ENCODE measurements at places on chromosomes 5 and 9. TPM values are rescaled to one million over a fixed set of nuclear protein-coding genes. Genes with fewer than 3 reads are reported as not detected.
A peak's percentile ranks its signal among the peaks of the same experiment; 100 is the strongest.

ADAMTSL1 gene
- total RNA-seq, result not detected

CCNO gene
- 10.6 TPM for total RNA-seq

FOXE1 gene
- not detected for total RNA-seq

PCDHA1 gene
- total RNA-seq, result 0.07 TPM

ANKRD20A1 gene
- 0.10 TPM for total RNA-seq

SPINK4 gene
- total RNA-seq, result not detected

CDC25C gene
- total RNA-seq, result 10.8 TPM

FOXI1 gene
- not detected for total RNA-seq

PPP2CA gene
- 317 TPM for total RNA-seq

CDC14B gene
- 9.3 TPM for total RNA-seq

PCDHGC3 gene
- total RNA-seq, result 31.7 TPM

ABCA1 gene
- total RNA-seq, result 0.15 TPM

- H3K4me1 ChIP-seq, result no peaks in the 10 kb centered on the region
- no peaks in the 10 kb centered on the region for H3K36me3 ChIP-seq
- H3K27ac ChIP-seq, result no peak overlapping the region
- H3K27me3 ChIP-seq, result peaks cover 10% of the 10 kb centered on the region
- no peak for DNase-seq
Measured at GRCh38 chr5:137696481-137696880, 39.4 kb downstream of the KLHL3 start.

- no peaks in the 10 kb centered on the region for H3K27me3 ChIP-seq
- H3K4me1 ChIP-seq, result peaks cover 5% of the 10 kb centered on the region
- H3K4me3 ChIP-seq, result no peak overlapping the region
Measured at GRCh38 chr9:107940616-107941595, 451.3 kb upstream of the KLF4 start.

DNA sequence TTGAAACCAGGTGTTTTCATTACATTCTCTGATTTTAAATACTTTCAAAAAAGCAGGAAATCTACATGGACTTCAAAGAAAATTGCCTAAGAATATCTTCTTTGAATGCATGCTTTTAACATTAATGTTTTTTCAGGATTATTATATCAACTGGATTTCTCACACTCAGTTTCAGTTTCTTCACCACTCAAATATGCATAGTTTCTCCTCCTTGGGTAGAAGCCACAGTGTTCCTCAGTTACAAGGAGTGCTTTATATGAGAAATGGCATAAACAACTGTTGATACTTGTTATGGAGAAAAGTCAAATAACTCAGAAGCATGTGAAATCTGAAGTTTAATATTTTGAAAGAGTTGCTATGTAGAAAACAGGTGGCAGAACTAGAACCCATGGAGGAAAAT, 196.9 kb downstream of the DMRTA1 start:
- no peaks in the 10 kb centered on the region for H3K36me3 ChIP-seq
- no peaks in the 10 kb centered on the region for H3K27me3 ChIP-seq
- H3K4me3 ChIP-seq, result no peak overlapping the region
- DNase-seq, result no peak
- no peak overlapping the region for H3K27ac ChIP-seq
- no peaks in the 10 kb centered on the region for H3K4me1 ChIP-seq

DNA sequence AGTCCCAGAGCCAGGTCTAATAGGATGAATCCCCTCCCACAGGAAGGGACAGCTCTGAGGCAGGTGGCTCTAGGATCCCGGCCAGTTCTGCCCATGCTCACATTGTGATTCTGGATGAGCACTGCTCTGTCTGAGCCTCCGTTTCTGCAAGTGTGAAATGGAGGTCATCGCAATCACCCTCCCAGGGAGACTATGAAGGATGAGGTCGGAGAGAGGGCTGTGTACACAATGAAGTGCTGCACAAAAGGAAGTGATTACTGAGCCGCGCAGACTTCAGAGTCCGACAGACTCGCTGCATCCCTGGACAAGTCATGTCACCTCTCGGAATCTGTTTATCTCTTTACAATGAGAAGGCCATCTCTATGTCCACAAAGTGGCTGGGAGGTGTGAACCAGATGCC, 21.7 kb downstream of the LHX6 start:
- no peak overlapping the region for H3K27ac ChIP-seq
- H3K27me3 ChIP-seq, result peaks cover 6% of the 10 kb centered on the region
- no peak for DNase-seq
- no peaks in the 10 kb centered on the region for H3K36me3 ChIP-seq
- H3K4me3 ChIP-seq, result no peak overlapping the region
- H3K4me1 ChIP-seq, result no peaks in the 10 kb centered on the region

GRCh38 chr9:33256236-33256635, 8.3 kb downstream of the BAG1 start:
- no peak for DNase-seq
- H3K27me3 ChIP-seq, result no peaks in the 10 kb centered on the region
- H3K4me1 ChIP-seq, result peaks cover 29% of the 10 kb centered on the region
- H3K4me3 ChIP-seq, result no peak overlapping the region
- H3K27ac ChIP-seq, result no peak overlapping the region

DNA sequence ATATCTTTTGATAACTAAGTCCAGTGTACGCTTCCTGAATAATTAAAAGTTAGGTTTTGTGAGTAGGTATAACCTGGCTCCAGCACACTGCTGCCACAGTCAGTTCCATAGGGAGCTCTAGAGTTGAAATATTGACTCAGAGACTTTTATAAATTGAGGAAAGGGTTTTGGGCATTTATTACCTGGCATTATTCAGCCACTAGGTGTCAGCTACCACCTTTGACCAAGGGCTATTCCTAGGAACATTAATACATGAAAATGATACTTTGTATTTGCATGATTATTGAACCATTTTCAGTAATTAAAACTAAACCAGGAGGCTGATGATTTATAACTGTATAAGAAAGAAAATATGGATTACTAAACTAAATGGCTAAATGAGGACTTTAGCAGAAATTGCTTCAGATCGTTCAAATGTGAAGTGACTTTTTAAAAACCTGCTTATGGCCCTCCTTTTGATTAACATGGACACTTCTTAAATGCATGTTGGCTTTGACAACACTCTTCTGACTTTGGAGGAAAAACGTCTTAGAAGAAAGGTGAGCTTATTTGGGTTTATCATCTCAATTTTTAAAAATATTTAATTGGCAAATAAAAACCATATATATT, 83.0 kb downstream of the SMC2 start:
- H3K4me3 ChIP-seq, result no peak overlapping the region
- peak; percentile 53 for DNase-seq
- no peak overlapping the region for H3K27ac ChIP-seq
- H3K36me3 ChIP-seq, result no peaks in the 10 kb centered on the region
- H3K4me1 ChIP-seq, result no peaks in the 10 kb centered on the region

GRCh38 chr5:81308836-81309235, 7.4 kb downstream of the ZCCHC9 start:
- no peaks in the 10 kb centered on the region for H3K27me3 ChIP-seq
- DNase-seq, result no peak
- H3K27ac ChIP-seq, result no peak overlapping the region

- H3K4me3 ChIP-seq, result no peak overlapping the region
- no peaks in the 10 kb centered on the region for H3K27me3 ChIP-seq
- no peak for DNase-seq
- no peaks in the 10 kb centered on the region for H3K36me3 ChIP-seq
- no peak overlapping the region for H3K27ac ChIP-seq
Measured at GRCh38 chr9:26142201-26142600, 464.0 kb upstream of the TUSC1 start.

GRCh38 chr9:33117306-33117705, 40.8 kb upstream of the SMU1 start:
- H3K4me1 ChIP-seq, result peaks cover 30% of the 10 kb centered on the region
- H3K36me3 ChIP-seq, result peaks cover 100% of the 10 kb centered on the region
- no peaks in the 10 kb centered on the region for H3K27me3 ChIP-seq
- H3K27ac ChIP-seq, result peak overlapping the region; percentile 47
- no peak overlapping the region for H3K4me3 ChIP-seq

DNA sequence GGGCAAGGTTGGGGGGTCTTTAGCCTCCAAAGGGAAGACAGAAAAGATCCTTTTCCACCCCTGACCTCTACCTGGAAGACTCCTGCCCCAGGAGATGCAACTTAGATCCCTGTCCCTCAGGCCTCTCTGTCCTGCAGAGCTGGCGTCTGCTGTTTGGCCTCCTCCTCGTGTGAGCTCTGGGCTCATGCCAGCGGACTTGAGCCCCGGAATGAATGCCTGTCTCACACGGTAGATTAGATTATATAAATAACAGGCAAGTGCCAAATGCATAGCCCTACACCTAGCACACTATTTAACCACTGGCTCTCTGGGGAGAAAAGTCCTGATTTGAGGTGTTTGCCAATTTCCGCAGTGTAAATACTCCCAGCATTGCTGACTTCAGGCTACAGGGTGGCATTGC, 1.4 kb upstream of the WNK2 start:
- no peak overlapping the region for H3K4me3 ChIP-seq
- DNase-seq, result no peak
- no peaks in the 10 kb centered on the region for H3K27me3 ChIP-seq
- peaks cover 5% of the 10 kb centered on the region for H3K36me3 ChIP-seq
- H3K27ac ChIP-seq, result no peak overlapping the region

DNA sequence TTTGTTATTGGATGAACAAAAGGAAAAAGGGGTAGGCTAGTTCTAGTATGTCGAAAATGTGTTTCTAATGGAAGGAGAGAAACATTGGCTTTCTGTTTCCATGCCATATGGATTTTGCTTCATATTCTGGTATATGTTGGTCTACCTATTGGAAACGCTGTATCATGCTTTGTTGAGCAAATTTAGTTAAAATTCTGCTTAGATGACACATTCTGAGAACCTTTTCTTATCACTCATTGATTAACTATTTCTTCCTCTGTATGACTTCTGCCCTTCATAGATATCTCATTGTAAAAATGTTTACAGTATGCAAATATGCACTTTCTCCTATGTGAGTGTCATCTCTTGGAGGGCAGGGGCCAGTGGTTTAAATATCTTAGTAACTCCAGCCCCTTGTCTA, 68.8 kb upstream of the GPR151 start:
- no peak overlapping the region for H3K27ac ChIP-seq
- H3K4me3 ChIP-seq, result no peak overlapping the region
- H3K27me3 ChIP-seq, result peaks cover 22% of the 10 kb centered on the region
- no peak for DNase-seq

DNA sequence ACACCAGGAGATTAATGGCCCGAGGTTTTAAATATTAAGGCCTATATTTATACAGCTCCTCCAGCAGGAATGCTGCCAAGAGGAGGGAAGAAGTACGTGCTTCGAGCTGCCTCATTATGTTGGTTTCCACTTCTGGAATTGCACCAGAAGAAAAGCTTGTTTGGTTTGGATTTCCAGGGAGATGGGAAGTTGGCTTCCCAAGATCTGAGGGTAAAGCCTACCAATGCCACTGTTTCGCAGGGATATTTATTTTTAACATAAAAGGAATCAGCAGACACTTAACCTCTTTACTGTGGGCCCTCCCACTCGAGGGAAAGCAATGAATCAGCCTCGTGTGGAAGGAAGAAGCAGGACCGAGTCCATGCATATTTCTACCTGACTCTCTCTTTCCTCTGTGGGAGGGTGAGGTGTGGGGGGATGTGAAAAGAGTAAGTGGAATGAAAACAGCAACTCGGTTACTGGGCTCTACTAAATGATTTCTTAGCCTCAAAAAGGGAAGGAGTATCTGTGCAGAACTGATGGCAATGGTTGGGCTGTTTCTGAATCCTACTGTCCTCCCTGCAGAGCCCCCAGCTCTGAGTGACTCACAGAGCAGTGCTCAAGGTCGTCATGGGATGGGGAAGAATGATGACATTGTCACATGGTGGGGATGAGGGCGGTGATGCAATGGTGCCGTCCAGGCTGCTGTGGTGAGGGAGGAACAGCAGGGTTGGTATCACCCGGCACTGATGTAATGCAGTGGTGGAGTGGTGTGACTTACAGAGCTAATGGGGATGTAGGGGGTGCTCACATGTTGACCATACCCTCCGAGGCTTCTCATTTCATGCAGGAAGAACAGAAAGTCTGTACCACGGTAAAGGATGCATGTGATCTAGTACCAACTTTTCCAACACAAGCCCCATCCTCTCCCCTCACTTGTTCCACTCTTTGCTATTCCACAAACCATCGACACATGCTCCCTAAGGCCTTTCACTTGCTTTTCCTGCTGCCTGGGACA, 215.0 kb upstream of the PANK3 start:
- no peaks in the 10 kb centered on the region for H3K27me3 ChIP-seq
- H3K4me1 ChIP-seq, result no peaks in the 10 kb centered on the region
- peak; percentile 27 for DNase-seq

- H3K4me1 ChIP-seq, result peaks cover 7% of the 10 kb centered on the region
- no peaks in the 10 kb centered on the region for H3K36me3 ChIP-seq
- no peaks in the 10 kb centered on the region for H3K27me3 ChIP-seq
- no peak overlapping the region for H3K4me3 ChIP-seq
- H3K27ac ChIP-seq, result no peak overlapping the region
Measured at GRCh38 chr9:76600007-76600615, 141.1 kb downstream of the GCNT1 start.

GRCh38 chr5:138922494-138922893, 47.4 kb upstream of the LRRTM2 start:
- no peak for DNase-seq
- H3K27me3 ChIP-seq, result no peaks in the 10 kb centered on the region
- no peak overlapping the region for H3K4me3 ChIP-seq
- peaks cover 5% of the 10 kb centered on the region for H3K4me1 ChIP-seq
- no peak overlapping the region for H3K27ac ChIP-seq

GRCh38 chr5:92505145-92505544, 1075.9 kb downstream of the NR2F1-AS1 start:
- peaks cover 12% of the 10 kb centered on the region for H3K4me1 ChIP-seq
- H3K36me3 ChIP-seq, result no peaks in the 10 kb centered on the region
- H3K27ac ChIP-seq, result peak overlapping the region; percentile 92
- peak overlapping the region; percentile 51 for H3K4me3 ChIP-seq

DNA sequence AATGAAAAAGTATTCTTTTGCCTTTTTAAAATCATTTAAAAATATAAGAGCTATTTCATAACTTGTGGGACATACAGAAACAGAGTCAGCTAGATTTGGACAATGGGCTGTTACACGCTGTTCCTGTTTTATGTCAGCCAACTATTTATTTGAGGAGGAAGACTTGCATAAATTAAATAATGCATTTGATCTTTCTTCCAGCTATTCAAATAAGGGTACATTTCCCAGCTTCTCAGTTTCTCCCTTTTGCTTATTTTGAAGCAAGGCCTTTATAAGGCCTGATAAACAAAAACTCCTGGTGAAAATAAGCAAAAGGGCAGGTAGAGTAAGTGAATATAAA, 6.5 kb downstream of the STOM start:
- peak overlapping the region; percentile 20 for H3K4me3 ChIP-seq
- H3K27me3 ChIP-seq, result no peaks in the 10 kb centered on the region
- H3K4me1 ChIP-seq, result peaks cover 45% of the 10 kb centered on the region
- DNase-seq, result no peak

- no peak overlapping the region for H3K4me3 ChIP-seq
- no peak overlapping the region for H3K27ac ChIP-seq
- peaks cover 25% of the 10 kb centered on the region for H3K36me3 ChIP-seq
- H3K27me3 ChIP-seq, result no peaks in the 10 kb centered on the region
- DNase-seq, result no peak
Measured at GRCh38 chr5:83050723-83051340, 26.4 kb downstream of the TMEM167A start.

- no peak overlapping the region for H3K27ac ChIP-seq
- H3K4me3 ChIP-seq, result no peak overlapping the region
- peaks cover 9% of the 10 kb centered on the region for H3K4me1 ChIP-seq
- no peaks in the 10 kb centered on the region for H3K36me3 ChIP-seq
- no peak for DNase-seq
Measured at GRCh38 chr5:79070350-79070667, 742 bp downstream of the BHMT2 start.

- H3K27me3 ChIP-seq, result no peaks in the 10 kb centered on the region
- H3K36me3 ChIP-seq, result peaks cover 100% of the 10 kb centered on the region
- H3K4me1 ChIP-seq, result peaks cover 19% of the 10 kb centered on the region
- no peak overlapping the region for H3K4me3 ChIP-seq
- peak; percentile 59 for DNase-seq
- peak overlapping the region; percentile 59 for H3K27ac ChIP-seq
Measured at GRCh38 chr5:150044329-150044681, 42.0 kb downstream of the CSF1R start.
